NCI-H774 (cell line): ENCODE measurements at places on chromosomes 13 and 19.

- no peak for DNase-seq
These were observed 109.8 kb upstream of the GPC6 start for GRCh38 chr13:93116809-93117208.

DNA sequence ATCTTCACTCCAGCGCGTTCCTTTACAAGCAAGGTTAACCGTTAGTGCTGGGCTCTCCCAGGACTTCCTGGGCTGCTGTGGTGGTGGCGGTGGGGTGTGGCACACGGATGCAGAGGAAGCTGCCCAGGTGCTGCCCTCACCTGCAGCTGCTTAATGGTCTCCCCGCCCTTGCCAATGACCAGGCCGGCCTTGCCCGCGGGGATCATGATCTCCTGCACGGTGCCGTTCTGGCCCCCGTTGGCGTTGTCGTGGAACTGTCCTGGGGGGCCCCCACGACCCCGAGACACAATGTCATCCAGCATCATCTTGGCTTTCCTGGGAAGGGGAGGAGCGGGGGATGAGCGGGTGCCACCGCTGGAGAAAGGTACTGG, 6.1 kb downstream of the KHSRP start:
- DNase-seq: no peak

GRCh38 chr13:80924596-80924995, 583.7 kb upstream of the SPRY2 start:
- no peak for DNase-seq

DNA sequence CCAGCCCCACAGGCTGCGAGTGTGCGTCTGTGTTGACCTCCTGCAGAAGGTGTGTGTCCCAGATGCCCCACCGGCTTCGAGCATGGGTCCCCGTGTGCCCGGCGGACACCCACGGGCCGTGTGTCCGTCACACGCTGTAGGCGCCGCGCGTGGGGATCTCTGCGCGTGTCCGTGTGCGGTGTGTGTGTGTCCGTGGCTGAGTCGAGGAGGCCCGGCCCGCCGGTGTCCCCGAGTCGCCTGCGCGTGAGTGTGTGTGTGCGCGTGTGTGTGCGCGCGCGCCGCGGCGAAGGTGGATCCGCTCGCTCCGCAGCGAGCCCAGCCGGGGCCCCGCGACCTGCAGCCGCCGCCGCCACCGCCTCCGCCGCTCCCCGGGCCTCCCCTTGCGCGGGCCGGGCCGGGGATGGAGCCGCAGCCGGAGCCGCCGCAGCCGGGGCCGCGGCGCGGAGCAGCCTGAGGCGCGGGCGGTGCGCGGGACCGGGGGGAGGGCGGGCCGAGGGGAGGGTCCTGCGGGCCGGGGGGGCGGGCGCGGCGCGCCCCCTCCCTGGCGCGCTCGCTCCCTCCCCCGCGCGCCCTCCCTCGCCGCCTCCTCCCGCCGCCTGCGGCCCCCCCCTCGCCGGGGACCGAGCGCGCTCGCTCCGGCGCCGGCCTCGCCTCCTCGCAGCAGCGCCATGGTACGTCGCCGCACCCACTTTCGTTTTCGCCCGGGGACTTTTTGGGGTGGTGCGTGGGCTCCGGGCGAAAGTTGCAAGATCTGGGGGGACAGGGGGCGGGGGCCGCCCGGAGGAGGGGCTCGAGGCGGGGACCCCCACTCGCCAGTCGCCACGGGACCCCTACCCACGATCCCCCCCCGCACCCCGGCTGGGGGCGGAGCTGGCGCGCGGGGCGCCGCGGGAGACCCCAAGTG, 7.1 kb upstream of the NFIC start:
- DNase-seq: peak; percentile 61

DNA sequence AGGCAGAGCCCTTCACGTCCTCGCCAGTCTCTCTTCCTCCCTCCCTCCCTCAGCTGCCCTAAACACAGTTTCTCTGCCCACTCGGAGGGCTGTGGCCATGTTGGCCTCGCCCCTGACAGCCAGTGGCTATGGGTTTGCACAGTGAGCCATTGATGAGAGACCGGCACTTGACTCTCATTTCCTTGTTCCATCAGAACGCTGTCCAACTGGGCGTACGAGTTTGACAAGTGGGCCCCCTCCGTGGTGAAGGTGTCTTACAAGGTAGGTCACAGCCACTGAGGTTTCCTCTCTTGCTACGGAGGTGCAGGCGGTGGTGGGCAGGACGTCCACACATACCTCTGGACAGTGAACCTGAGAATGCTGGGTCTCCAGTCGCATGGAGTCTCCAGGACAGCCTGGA, 57.9 kb downstream of the SMARCA4 start:
- no peak for DNase-seq

DNA sequence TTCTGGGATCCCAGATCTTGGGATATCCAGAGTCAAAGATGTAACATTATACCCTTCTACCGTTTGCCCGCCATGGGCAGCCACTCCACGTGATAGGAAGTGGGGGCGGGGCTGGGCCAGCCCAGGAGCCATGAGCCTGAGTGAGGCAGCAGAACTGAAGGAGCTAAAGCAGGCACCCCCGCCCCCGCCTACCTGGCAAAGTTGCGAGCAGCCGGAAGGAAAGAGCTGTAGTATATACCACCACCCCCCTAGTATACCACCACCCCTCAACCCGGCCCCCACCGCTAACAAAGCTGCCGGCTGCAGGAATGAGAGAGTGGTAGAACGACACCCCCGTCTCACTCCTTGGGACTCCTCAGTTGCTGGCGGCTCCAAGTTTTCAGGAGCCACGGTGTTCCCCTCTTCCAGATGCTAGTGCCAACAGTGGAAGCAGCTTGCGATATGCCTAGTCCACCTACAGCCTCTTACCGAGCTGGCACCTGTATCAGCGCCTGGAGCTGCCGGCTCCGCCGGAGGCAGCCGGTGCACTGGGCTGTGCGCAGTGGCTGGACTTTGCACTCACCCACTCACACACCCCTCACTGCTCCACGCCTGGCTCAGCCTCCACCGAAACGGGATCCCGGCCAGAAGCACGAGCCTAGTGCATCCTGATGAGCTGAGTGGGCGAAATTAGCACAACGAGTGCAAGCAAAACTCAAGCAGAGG, 230.7 kb upstream of the PRR20A start:
- DNase-seq: no peak

- no peak for DNase-seq
These were observed 1.9 kb downstream of the GNG14 start for GRCh38 chr19:12689581-12690216.

- no peak for DNase-seq
These were observed 11.0 kb upstream of the KLK14 start for GRCh38 chr19:51093510-51094345.

- DNase-seq: no peak
These were observed 6.5 kb downstream of the SPART start for GRCh38 chr13:36339600-36340155.

DNA sequence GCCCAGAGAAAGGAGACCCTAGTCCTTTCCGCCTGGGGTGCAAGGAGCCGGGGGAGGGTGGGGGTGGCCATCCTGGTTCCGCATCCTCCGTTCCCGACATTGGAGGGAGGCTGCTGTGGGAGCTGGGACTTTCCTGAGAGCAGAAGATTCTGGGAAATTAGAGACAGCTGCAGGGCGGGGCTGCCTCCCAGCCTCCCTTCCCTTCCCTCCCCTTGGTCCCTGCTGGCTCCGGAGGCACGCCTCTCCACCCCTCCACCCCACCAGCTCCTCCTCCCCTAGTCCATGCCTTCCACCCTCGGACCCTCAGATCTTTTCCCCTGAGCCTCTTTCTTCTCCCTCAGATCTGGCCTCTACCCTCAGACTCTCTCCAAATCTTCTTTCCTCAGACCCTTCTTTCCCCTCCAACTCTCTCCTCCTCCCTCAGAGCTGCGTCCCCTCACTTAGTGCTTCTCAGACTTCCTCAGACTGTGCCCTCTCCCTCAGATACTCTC, 3.1 kb upstream of the BCL3 start:
- DNase-seq: no peak

DNA sequence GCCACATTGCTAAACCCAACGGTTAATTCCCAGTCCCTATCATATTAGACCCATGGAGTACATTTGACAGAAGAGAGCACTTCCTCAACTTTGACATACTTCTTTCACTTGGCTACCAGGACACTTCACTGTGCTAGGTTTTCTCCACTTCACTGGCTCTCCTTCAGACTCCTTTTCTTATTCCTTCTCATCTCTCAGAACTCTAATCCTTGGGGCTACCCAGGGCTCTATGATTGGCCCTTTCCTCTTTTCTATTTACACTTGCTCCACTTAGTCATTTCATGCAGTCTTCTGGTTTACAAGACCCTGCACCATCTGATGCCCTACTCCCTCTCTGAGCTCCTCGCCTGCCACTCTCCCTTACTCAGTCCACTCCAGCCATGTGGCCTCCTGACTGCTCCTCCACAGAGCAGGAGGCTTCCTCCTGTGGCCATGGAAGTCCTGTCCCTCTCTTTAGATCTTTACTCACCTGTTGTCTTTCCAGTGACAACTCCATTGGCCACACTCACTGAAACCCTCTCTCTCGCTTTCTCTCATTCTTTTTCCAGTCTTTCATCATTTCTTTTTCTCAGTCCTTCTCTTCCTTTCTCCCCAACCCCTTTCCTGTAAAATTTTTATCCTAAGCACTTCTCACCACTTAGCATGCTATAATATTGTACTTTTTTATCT, 90.4 kb downstream of the TBC1D4 start:
- DNase-seq: no peak

- peak; percentile 24 for DNase-seq
These were observed 579.5 kb downstream of the UQCRFS1 start for GRCh38 chr19:28633319-28634018.

GRCh38 chr13:42380420-42381164, 108.6 kb downstream of the AKAP11 start:
- DNase-seq: no peak

DNA sequence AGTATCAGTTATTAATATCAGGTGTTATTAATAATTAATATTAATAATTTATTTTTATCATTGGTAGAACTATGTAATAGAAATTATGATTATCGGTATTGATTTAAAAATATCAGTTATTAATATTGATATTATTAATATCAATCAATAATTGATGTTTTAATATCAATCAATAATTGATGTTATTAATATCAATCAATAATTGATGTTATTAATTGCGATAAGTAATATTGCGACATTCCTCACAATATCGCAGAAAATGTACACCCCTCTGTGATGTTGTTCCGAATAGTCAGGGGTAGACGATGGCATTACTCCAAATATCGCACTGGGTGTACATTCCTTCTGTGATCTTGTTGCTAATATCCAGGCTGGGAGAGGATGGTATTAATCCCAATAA, 3.7 kb upstream of the RGCC start:
- DNase-seq: no peak

DNA sequence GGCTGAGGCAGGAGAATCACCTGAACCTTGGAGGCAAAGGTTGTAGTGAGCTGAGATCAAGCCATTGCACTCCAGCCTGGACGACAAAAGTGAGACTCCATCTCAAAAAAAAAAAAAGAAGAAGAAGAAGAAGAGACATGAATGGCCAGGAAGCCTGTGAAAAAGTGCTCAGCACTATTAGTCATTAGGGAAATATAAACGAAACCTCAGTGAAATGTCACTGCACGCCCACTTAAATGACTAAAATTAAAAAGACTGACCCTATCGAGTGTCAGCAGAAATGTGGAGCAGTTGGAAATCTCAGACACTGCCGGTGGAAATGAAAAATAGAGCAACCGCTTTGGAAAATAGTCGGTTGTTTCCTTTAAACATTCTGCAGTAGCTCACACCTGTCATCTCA, 5.5 kb upstream of the TYROBP start:
- DNase-seq: no peak

GRCh38 chr13:39766464-39767158, 111.1 kb downstream of the COG6 start:
- no peak for DNase-seq

DNA sequence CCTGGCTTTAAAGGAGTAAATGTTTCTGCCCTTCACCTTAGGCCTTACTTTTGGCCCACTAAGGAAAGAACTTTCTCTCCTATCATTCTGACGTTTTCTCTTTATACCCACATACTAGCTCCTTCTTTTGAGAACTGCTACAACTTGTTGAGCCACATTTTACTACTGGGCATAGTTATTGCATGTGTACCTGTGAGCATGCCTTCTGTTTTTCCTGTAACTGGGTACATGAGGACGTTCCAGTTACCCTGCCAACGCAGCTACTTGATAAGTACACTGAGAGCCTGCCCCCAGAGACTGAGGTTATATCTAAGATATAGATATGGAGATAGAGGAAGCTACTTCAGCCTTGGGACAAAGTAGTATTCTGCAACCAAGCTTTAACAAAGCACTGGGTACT, 3.5 kb downstream of the CCDC169 start:
- DNase-seq: no peak

GRCh38 chr13:49629196-49629938, 1.1 kb downstream of the ARL11 start:
- no peak for DNase-seq

DNA sequence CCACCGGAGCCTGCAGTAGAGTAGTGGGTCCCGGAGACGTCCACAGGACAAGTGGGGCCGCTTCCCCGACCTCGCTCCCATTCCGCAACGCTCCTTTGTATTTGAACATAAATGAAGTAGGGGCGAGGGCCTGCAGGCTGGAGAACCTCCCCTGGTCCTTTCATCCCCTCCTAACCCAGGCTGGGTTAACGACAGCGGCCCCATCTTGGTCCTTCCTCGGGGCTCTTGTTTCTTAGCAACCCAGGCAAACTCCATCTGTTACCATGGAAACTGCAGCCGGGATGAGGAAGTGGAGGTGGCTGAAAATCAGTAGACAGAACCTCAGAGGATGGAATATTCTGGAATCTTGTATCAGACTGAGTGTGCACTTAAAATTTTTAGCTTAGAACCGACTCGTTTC, 132.6 kb upstream of the USP29 start:
- no peak for DNase-seq

DNA sequence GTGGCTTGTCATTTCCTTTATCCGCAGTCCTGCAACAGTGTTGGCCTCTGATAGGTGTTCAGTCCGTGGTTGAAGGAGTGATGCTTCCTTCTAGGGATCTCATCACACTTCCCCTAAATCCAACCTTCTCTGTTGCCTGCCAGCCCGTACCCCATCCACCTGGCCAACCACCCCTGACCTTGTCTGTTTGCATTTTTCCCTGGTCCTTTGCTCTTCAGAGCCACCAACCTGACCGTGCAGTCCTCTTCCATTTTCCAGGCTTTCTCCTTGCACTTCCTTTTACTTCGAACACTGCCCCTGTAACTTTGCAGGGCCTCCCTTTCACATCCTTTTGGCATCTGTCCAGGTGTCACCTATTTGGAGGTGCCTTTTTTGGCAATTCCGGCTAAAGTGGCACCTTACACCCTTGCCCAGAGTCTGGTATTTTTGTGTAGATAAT, 696 bp downstream of the ZNF460 start:
- DNase-seq: no peak

DNA sequence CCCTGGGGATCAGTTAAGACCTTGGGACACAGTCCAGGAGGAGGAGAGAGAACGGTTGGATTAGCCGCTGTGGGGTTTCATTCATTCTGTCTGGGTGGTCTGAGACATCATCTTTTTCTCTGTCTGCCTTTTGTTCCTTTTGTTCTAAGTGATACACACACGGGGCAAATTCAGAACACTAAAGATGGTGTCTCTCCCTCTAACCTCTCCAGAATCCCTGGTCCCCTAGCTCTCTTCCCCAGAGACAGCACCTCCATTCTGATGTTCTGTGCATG, 5.0 kb downstream of the BICRA start:
- no peak for DNase-seq

- no peak for DNase-seq
These were observed 18.3 kb downstream of the BIVM start for GRCh38 chr13:102817241-102817640.

GRCh38 chr13:85186356-85187045, 612.7 kb downstream of the SLITRK6 start:
- DNase-seq: no peak
